ENCODE measurements at places on chromosomes 1 and 21.

GRCh38 chr1:99852648-99853047 lies 2.5 kb downstream of the AGL start:
- no peak for DNase-seq

DNA sequence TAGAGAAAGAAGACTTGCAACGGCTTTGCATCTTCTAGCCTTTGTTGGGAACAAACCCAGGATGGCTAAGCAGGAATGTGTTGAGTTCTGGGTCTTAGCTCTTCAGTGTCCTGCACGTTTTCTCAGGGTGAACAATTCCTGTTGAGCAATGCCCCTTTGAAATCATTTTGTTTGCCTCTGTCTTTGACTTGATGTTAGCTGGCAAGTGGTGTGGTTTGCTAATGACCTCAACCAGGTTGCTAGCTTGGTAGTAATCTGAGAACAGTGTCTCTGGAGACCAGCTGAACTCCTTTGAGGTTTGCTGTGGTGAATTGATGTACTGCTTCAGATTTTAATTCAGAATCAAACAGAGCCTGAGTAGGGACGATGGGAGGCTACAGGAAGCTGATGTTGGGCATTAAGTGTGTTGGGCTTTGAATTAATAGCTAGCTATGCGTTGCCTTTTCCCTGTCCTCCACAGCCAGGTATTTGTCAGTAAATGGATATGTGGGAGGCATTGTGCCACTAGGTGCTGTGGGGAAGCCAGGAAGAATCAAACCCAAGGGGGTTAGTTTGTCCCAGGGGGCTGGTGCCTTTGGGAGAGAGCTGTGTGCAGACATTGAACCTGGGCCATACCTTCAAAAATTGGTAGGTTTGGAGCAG lies 23.3 kb upstream of the SRSF10 start:
- DNase-seq = no peak

DNA sequence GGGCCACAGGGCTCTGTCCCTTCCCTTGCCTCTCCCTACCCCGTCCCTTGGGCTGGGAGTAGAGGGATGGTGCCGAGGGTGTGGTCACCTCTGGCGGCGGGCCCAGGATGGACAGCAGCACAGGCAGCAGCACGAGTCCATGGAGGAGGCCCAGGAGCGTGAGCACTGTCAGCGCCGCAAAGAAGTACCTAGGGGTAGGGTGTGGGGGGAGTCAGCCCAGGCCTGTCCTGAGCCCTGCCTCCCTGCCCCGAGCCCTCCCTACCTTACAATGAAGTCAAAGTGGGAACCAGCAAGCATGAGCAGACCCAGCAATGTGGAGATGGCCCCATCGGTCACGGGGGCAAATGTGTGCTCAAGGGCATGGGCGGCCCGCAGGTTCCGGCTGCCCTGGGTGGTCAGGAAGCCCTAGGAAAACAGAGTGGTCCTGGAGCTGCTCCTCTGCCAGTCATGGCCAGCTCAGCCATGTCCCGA lies 14.7 kb downstream of the BTBD19 start:
- no peak for DNase-seq

DNA sequence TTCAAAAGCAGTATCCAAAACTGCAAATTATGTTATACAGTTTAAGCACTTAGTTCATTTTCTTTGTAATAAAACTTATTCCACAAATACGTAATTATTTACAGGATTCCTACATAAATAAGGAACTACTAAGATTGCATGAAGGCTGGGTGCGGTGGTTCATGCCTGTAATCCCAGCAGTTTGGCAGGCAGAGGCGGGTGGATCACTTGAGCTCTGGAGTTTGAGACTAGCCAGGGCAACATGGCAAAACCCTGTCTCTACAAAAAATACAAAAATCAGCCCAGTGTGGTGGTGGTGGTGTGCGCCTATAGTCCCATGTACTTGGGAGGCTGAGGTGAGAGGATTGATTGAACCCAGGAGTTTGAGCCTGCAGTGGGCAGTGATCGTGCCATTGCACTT lies 69.3 kb downstream of the POU2F1 start:
- DNase-seq = no peak

DNA sequence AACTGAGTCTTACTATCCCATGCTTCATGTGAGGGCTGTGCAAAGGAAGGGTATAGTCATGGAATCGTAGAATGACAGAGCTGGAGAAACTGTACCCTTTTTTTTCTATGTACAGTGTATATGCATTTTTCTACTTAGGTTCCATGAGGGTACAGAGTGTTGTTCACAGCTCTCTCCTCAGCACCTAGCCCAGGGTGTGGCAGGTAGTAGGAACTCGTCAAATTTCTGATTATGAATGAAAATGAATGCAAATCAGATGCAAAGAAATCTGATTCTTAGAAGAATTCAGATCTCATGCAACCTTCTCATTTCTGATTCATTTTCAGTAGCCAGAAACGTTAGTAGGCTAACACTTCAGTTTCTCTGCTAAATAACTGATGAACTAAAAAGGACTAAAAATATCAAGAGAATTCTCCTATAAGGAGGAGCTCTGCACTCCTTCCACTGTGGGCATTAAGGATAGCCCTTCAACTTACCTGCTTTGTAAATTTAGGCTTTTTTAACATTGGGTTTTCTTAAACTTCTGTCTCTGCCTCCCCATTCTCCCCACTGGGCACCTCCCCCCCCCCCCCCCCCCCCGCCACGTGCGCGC lies 18.0 kb upstream of the HHAT start:
- DNase-seq = peak; percentile 12

DNA sequence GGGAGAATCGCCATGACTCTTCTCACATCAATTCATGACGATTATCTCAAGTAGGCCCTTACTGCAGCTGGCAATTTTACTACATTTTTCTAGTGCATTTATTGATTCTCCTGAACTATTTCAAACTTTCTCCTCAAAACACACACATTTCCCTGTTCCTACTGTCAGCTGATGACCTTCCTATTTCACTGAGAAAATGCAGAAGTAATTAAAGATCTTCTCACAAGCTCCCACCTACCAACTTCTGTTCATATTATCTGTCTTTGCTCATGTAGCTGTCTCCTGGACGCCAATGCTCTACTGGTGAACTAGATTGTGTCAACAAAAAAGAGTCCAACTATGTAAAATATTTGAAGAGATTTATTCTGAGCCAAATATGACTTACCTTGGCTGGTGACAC lies 36.4 kb upstream of the FASLG start:
- no peak for DNase-seq

DNA sequence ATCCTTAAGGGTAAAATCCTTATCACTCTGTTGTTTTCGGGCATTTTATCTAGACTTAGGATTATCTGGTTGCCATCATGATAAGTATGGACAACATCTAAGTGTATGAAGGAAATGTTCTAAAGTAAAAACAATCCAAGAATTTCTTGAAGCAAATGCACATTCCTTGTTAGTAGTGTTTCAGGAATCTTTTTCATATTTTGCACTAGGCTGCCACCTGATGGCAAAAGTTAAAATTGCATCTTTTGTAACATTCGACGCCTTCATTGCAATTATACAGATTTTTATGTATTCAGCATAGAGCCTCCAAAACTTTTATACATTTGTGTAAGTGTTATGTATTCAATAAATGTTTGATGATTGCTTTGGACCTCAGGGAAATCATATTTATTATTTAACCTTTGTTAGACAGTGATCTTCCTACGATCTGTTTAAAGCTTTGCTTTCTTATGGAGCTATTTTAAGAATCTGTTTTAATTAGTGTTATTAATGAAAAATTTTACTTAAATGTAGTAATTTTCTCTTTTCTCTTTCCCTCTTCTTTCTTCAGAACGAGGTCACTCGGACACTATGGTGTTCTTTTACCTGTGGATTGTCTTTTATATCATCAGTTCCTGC lies 49.4 kb upstream of the KIAA1614 start:
- DNase-seq = peak; percentile 53

DNA sequence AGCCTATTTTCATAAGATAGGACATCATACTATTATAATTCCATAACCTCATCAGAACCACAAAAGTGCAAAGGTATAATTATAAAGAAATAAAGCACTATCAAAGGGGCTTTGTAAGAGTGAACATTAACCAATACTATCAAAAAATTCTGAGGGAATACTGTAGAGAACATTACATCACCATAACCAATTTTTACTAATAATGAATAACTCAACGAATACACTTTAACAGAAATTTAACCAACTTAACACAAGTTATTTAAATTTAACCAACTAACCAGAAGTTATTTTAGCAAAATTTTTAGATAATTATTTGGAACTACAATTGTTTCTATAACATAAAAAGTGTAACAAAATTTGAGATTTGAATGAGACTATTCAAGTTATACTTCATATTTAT lies 34.8 kb downstream of the ZSWIM5 start:
- no peak for DNase-seq

DNA sequence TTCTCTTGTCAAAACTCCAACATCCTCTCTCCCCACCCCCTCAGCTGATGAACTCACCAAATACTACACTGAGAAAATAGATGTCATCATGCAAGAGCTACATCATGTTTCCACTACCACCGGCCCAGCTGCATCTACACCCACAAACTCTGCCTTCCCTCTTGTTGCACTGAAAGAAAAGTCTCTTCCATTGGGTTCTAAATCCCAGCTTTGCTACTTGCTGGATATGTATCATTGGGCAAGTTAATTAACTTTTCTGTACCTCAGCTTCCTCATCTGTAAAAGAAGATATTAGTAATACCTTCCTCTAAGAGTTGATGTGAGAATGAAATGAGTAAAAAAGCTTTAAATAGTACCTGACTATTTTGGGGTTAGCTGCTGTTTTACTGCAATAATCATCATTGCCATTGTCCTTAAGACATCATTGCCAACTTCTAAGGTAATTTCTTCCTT lies 108.6 kb downstream of the OLFML2B start:
- DNase-seq = no peak

GRCh38 chr1:72535470-72535869 lies 253.1 kb upstream of the NEGR1 start:
- DNase-seq = no peak

DNA sequence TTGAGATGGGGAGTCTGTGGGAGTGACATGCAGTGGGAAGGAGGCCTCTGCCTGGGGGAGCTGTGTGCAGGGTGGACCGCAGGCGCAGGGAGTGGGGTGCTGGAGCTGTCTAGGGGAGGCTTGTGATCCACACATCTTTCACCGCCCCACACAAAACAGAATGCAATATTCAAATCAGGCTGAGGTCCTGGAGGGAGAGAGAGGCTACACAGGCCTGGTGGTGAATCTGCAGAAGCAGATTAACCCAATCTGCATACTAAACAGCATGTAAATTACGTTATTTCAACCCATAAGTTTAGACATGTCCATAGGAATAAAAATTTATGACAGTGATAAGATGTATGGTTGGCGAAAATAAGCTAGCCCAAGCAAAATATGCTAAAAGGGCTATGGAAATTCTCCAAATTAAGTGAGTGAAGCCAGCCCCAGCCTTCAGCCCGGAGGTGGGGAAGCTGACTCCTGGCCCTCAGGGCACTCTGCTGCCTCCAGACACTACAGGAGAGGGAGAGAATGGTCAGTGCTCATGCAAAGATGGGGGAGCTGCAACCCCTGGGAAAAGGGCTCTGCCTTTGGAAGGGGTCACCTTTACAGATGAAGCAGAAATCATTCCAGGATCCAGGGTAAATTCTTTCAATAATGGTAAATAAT lies 156.2 kb upstream of the CTTNBP2NL start:
- DNase-seq = no peak

- DNase-seq = no peak
Observed at GRCh38 chr1:225962440-225962975, 21.5 kb upstream of the LEFTY2 start.

GRCh38 chr1:206439205-206439604 lies 31.1 kb upstream of the IKBKE start:
- no peak for DNase-seq

DNA sequence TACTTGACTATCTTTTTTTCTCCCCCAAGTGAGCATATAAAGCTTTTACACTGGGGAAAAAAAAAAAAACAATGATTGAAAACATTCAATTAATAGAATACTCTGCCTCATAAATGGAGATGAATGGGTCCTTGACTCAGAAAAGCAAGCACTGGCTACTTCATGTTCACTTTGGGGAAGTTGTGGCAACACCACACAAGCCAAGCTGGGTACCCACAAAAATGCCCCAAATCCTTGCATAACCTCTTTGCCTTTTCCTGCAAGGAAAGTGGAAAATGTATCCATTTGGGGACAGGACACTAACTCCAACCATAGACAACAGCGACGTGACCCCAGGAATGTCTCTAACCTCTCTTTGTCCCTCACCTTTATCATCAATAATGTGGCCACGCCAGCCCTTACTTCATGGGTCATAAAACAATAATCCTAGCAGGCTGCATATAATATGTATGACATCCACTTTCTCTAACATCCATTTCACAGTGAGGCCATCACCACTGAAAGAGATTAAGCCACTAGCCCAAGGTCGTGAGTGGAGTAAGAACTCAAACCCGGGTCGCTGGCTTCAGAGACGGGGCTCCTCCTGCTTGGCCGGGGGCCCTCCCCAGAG lies 2.3 kb downstream of the ECE1 start:
- no peak for DNase-seq

DNA sequence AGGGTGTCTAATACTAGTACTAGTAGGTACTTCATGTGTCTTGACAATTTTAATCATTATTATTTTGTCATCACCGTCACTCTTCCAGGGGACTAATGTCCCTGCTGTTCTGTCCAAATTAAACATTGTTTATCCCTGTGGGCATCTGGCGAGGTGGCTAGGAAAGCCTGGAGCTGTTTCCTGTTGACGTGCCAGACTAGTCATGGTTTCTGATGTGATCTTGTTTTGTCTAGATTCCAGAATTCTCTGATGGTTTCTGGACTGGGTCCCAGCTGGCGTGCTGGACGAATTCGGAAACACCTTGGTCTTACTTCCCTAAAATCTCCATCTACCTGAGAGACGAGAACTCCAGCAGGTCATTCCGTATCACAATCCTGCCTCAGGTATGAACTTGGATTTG lies 66.1 kb upstream of the FAM3B start:
- no peak for DNase-seq

Data from SK-N-DZ (cell line).